ENCODE measurements at places on chromosomes 6 and 20.

DNA sequence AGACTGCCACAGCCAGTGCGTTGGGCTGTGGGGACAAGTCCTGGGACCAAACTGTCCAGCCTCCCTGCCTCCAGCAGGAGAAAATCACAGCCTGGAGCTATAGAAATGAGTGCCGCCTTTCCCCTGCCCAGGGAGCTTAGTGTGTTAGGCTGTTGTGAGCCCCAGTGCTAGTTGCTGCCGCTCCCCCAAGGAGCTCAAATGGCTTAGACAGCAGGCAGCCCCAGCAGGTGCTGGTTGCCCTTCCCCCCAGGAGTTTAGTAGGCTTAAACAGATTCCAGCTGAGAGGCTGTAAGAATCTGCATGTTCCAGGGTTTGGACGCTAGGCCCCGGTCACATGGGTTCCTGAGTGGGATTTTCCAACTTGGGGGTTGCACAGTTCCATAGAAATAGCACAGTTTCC lies 27.2 kb upstream of the HMGN3 start:
- DNase-seq, result no peak

DNA sequence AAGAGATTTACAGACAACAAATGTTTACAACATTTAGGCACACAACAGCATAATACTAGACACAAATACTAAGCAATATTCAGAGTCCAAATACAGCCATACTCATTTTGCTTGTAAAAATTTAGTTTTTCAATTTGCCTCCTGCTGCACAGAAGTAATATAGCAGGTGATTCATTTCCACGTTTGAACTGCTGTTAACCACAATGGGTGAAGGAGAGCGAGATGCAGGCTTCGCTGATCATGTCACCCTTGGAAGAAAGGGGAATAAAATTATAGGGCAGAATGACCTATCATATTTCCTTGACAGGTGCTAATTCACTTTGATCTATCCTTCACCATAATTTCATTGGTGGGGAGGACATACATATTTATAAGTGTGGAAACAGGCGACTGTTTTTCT lies 643.8 kb upstream of the AGPAT4 start:
- no peak for DNase-seq

GRCh38 chr6:88141561-88142296 lies 24.4 kb downstream of the CNR1 start:
- DNase-seq, result no peak

GRCh38 chr6:26657256-26657655 lies 2.3 kb downstream of the ZNF322 start:
- DNase-seq, result no peak

- DNase-seq, result no peak
Measured at GRCh38 chr6:162435071-162435470, 292.5 kb downstream of the PRKN start.

DNA sequence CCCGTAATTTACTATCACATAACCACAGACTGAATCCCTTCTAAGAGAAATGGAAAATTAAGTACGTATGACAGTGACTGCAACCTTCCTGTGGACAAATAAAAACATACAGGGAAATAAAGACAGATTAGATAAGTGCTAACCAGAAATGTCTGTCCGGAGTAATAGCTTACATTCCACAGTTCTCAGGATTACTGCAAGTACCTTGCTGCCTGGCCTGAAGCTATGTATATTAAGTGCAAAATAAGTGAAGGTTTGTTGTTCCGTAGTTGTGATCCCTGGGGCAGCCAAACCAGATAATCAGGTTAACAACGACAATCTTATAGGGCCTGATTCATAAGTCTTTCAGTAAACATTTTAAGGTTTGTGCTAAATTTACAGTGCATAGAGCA lies 2.8 kb downstream of the NEDD9 start:
- no peak for DNase-seq

DNA sequence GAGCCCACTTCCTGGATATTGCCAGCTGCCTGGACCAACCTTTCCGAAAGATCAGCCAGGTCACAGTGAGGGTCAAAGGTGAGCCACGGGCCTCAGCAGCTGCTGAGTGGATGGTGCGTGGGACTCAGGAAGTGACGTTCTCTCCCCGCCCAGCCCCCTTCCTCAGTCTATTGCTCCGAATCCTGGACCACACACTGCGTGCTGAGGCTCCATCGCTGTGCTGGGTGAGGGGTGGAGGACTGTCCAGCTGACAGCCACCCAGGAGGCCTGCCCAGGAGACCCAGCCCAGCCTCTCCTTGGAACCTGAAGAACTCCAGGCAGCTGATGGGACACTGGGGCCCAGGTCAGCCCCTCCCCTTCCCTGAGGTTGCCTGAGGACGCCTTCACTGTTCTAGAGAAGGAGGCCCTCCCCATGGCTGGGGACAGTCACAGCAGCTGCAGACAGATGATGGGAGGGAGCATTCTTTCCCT lies 94.4 kb upstream of the CD93 start:
- no peak for DNase-seq

DNA sequence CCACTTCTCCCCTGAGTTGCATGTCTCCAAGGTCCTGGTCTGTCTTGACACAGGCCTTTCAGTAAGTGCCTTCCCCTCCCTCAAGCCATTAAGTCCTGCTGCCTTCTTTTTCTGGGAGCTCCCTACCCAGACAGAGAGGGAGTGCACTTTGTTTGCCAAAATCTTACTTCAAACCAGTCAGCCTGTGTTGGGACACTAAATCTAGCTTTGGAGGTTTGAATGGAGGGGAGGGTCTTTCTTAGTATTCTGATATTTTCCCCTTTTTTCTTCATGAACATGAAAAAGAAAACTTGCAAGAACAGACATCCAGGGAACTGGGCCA lies 170.7 kb upstream of the PMEPA1 start:
- no peak for DNase-seq

DNA sequence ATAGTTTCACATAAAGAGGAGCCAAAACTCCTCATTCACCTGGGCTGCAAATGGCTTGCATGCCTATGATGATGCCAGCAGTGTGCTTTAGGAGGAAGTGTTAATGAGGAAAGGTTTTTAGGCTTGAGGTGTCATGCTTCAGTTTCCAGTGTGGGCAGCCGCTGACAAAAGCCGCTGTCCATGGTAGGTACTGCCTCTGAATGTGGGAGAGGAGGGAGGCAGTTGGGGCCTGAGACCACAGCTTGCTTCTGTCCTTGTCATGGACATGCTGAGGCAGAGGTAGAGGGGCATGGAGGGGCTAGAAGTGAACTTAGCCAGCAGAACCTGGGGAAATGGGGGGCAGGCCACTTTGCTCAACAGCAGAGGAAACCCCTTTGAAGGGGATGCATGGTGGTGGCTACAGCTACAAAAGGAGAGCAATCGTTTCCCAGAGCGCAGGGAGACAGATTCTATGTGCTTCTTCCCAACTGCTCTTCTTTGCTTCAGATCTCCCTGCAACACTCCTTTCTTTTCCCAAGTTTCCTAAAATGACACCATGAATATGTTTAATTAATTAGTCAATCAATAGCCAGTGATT lies 372.1 kb upstream of the CNR1 start:
- DNase-seq, result no peak

GRCh38 chr6:127468936-127469335 lies 9.7 kb upstream of the KIAA0408 start:
- no peak for DNase-seq

- DNase-seq, result no peak
Measured at GRCh38 chr20:50953821-50954220, 4.5 kb downstream of the DPM1 start.

DNA sequence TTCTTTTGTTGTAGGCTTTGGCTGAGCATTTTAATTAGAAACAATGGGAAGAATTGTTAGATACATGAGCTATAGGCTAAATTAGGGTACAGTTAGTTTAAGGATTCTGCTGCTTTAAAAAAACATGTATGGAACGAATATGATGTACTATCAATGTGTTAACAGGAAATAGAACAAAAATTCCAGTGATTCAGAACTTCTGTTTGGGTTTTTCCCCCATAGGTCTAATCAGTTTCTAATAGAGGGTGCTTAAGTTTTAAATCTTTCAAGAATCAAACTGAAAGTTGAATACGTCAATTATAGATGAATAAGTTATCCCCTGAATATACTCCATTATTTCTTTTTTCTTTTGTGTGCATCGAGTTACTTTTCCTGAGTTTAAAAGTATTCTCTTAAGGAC lies 1.9 kb downstream of the TAB2 start:
- DNase-seq, result no peak

- no peak for DNase-seq
Measured at GRCh38 chr6:139881236-139881635, 506.8 kb upstream of the CITED2 start.
